AML-193 (cell line): ENCODE measurements at places on chromosomes 11 and 22.

GRCh38 chr22:18109410-18110193 lies 1.0 kb upstream of the TUBA8 start:
- no peak for DNase-seq

- peak; percentile 12 for DNase-seq
These were observed 5.9 kb upstream of the OR52L1 start for GRCh38 chr11:5992604-5993251.

DNA sequence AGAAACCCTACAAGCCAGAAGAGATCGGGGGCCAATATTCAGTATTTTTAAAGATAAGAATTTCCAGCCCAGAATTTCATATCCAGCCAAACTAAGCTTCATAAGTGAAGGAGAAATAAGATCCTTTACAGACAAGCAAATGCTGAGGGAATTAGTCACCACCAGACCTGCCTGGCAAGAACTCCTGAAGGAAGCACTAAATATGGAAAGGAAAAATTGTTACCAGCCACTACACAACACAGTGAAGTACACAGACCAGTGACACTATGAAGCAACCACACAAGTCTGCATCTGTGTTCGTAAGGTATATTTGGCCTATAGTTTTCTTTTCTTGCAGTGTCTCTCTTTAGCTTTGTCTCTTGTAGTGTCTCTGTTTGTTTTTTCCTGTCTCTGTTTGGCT lies 29.0 kb downstream of the TMEM225 start:
- DNase-seq: no peak

GRCh38 chr11:68965901-68966853 lies 14.6 kb downstream of the MRGPRD start:
- DNase-seq: no peak
